Right atrium auricular region (tissue), 2 donors: ENCODE measurements at places on chromosomes 1 and 21. TPM values are rescaled to one million over a fixed set of nuclear protein-coding genes. Genes with fewer than 3 reads are reported as not detected.

DNA sequence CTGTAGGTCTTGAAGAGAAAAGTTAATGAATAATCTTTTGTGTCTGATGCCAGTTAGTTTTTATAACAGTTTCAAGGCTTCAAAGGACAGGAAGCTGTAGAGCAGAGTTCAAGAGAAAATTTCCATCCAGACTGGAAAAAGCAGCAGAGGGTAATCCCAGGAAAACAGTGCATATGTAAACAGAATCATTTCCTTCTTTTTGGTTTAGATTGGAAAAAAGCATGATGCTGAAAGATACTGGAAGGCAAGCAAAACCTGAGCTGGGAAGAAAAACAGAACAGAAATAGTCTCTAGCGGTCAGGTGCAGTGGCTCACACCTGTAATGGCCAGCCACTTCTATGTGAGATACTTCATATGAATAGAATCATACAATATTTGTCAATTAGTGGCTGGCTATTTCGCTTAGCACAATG is 71.9 kb downstream of the ZSWIM5 start:
- no peak overlapping the region for H3K27ac ChIP-seq
- H3K36me3 ChIP-seq: no peaks in the 10 kb centered on the region
- H3K27me3 ChIP-seq: no peaks in the 10 kb centered on the region
- H3K4me1 ChIP-seq: no peaks in the 10 kb centered on the region
- no peak overlapping the region for H3K4me3 ChIP-seq
- DNase-seq: no peak

DNA sequence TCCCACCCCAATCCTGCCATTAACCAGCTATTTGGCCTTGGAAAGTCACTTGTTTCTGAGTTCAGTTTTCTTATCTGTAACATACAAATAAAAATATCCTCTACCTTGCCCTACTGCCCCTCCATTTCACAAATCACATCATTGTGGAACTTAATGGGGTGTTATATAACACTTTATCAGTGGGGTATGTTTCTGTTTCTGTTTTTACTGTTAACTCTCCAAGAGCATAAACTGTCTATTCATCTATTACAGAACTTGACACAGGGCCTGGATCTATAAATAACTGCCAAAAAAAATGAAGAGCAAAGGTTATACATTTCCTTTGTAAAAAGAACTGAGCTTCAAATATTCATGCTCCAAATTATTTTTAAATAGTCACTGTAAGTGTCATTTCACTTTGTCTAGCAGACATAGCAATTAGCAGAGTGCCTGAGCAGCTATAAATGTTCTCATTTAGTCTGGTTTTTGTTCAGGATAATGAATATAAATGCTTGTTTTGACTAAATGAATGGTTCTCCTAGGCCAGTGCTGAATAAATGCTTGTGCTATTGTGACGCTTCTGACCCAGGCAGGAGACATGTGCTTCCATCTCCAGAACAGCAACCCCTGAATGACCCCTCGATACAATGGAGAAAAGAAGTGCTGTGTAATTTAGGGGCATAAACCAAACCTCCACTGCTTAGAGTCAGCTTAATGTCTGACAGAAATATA is 7.4 kb downstream of the PIGM start:
- DNase-seq: no peak
- H3K27me3 ChIP-seq: no peaks in the 10 kb centered on the region
- no peaks in the 10 kb centered on the region for H3K4me1 ChIP-seq

- H3K4me1 ChIP-seq: peaks cover 46% of the 10 kb centered on the region
- H3K4me3 ChIP-seq: no peak overlapping the region
- H3K27me3 ChIP-seq: no peaks in the 10 kb centered on the region
- no peak for DNase-seq
Observed at GRCh38 chr1:28510273-28510969, 4.6 kb downstream of the RCC1 start.

MAP3K7CL gene
- total RNA-seq: 1.7 TPM

GRCh38 chr1:109687641-109688499 is at the start of gene GSTM1:
TSS of gene GSTM1 (plus strand) at chr1:109687817. CDS start at chr1:109687874, 57 bp downstream.
- H3K4me3 ChIP-seq: peak within 1 kb of the TSS; percentile 45
- DNase-seq: peak; percentile 69
- no peaks in the 10 kb centered on the region for H3K36me3 ChIP-seq
- no peak within 1 kb of the TSS for H3K27ac ChIP-seq
- no peaks in the 10 kb centered on the region for H3K4me1 ChIP-seq

GRCh38 chr1:246987083-246987690 is 20.7 kb downstream of the ZNF695 start:
- no peaks in the 10 kb centered on the region for H3K27me3 ChIP-seq
- no peak for DNase-seq
- no peaks in the 10 kb centered on the region for H3K36me3 ChIP-seq
- H3K27ac ChIP-seq: no peak overlapping the region
- no peak overlapping the region for H3K4me3 ChIP-seq

TSPEAR gene
- total RNA-seq: not detected

GRCh38 chr1:36178471-36179219 is 22.7 kb downstream of the MAP7D1 start:
- H3K27ac ChIP-seq: peak overlapping the region; percentile 88
- H3K4me3 ChIP-seq: no peak overlapping the region
- no peaks in the 10 kb centered on the region for H3K27me3 ChIP-seq
- H3K4me1 ChIP-seq: peaks cover 66% of the 10 kb centered on the region
- no peak for DNase-seq
- H3K36me3 ChIP-seq: peaks cover 77% of the 10 kb centered on the region

- no peaks in the 10 kb centered on the region for H3K4me1 ChIP-seq
Observed at GRCh38 chr1:788835-789234, 102.4 kb upstream of the OR4F16 start.

DNA sequence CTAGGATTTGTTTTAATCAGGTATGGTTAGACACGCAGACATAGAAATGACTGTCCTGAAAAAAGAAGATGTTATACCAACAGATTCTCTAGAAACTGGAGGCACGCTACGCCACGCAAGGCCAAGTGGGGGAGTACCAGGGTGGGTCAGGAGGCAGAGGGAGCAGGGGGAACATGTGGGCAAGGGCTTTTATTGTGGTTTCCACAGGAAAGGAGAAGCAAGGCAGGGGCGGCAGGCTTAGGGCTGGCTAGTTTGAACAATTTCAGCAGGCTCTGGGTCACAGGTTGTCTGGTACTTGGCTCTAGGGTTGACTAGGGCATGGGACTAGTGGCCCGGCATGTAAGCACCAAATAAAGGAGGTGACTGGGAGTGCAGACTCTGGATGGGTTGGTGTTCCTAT is 7.2 kb downstream of the MTARC2 start:
- peaks cover 33% of the 10 kb centered on the region for H3K36me3 ChIP-seq
- no peaks in the 10 kb centered on the region for H3K4me1 ChIP-seq
- no peak overlapping the region for H3K4me3 ChIP-seq

GRCh38 chr1:74161497-74161896 is 36.5 kb downstream of the LRRIQ3 start:
- no peak overlapping the region for H3K27ac ChIP-seq
- H3K36me3 ChIP-seq: no peaks in the 10 kb centered on the region
- H3K4me3 ChIP-seq: no peak overlapping the region
- no peaks in the 10 kb centered on the region for H3K4me1 ChIP-seq
- no peaks in the 10 kb centered on the region for H3K27me3 ChIP-seq
- no peak for DNase-seq

RIIAD1 gene
- total RNA-seq: not detected

- H3K27me3 ChIP-seq: no peaks in the 10 kb centered on the region
- no peak for DNase-seq
- H3K36me3 ChIP-seq: no peaks in the 10 kb centered on the region
- no peak overlapping the region for H3K27ac ChIP-seq
- no peak overlapping the region for H3K4me3 ChIP-seq
Observed at GRCh38 chr1:65233782-65234181, 75.6 kb upstream of the DNAJC6 start.

GRCh38 chr1:171627020-171627419 is 5.0 kb downstream of the MYOCOS start:
- H3K27me3 ChIP-seq: no peaks in the 10 kb centered on the region
- H3K27ac ChIP-seq: no peak overlapping the region
- H3K4me3 ChIP-seq: no peak overlapping the region
- H3K36me3 ChIP-seq: no peaks in the 10 kb centered on the region

NBPF6 gene
- total RNA-seq: not detected

DNA sequence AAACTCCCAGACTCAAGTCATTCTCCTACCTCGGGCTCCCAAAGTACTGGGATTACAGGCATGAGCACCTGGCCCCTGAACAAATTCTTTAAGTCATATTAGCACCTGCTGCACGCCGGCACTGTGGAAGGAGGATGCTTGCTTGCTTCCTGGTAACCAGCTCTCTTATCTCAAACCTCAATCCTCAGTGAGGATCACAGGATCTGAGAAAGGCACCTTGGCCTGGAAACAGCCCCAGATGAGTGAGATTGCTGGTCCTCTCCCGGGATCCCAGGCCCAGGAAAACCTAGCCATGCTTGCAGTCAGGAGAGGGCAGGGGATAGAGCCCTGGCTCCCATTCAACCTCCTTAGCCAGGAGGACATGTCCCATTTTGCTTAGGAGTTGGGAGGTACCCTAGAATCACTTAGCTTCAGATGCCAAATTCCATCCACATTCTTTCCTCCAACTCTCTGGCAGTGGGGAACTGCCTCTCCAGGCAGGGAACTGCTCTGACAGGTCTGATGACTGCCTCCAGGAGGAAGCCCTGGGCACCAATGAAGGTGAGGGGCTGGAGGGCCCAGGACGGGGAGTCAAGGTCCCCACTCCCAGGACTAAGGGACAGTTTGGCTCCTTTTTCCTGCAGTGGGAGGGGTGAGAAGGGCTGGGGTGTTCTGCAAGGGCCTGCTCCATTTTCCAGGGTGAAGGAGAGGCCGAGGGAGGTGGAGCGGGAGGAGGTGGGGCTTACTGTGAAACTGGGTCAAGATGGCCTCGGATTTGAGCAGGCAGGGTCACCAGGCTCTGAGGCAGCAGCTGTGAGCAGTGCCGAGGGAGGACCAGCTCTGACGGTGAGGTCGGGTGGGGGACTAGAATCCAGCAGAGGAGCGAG is 9.5 kb downstream of the GPR37L1 start:
- H3K4me3 ChIP-seq: no peak overlapping the region
- peak overlapping the region; percentile 75 for H3K27ac ChIP-seq

- no peak overlapping the region for H3K4me3 ChIP-seq
- H3K36me3 ChIP-seq: no peaks in the 10 kb centered on the region
- no peak overlapping the region for H3K27ac ChIP-seq
- H3K4me1 ChIP-seq: peaks cover 12% of the 10 kb centered on the region
- no peaks in the 10 kb centered on the region for H3K27me3 ChIP-seq
Observed at GRCh38 chr1:46747683-46748288, 28.9 kb upstream of the EFCAB14 start.

- no peaks in the 10 kb centered on the region for H3K36me3 ChIP-seq
- no peak overlapping the region for H3K27ac ChIP-seq
- DNase-seq: no peak
- H3K27me3 ChIP-seq: no peaks in the 10 kb centered on the region
- no peak overlapping the region for H3K4me3 ChIP-seq
Observed at GRCh38 chr1:248691567-248692155, 10.9 kb downstream of the OR14I1 start.

DNA sequence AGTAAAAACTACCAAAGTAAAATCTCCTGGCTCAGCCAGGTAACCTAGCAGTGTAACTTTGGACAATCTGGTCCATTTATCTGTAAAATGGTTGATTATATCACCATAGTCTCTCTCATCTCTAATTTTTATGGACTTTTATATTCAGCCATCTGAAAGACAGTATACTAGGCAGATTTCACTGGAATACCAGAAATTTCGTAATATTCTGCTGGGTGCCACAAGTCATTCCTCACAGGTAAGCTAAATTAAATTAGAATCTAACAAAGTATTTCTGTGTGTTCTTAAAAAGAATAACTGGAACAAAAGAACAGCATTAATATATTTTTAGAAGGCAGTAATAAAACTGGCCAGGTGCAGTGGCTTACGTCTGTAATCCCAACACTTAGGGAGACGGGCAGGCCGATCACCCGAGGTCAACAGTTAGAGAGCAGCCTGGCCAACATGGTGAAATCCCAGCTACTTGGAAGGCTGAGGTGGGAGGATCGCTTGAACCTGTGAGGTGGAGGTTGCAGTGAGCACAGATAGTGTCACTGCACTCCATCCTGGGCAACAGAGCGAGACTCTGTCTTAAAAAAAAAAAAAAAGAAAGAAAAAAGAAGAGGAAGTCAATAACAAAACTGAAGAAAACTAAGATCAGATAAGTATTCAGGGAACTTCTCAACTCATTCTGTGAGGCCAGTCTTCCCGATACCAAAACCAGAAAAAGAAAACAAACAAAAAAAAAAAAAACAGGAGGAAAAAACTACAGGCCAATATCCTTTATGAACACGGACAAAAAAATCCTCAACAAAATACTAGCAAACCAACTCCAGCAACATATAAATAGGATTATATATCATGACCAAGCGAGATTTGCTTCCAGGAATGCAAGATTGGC is 35.9 kb downstream of the PIK3R3 start:
- peaks cover 6% of the 10 kb centered on the region for H3K4me1 ChIP-seq
- DNase-seq: no peak
- no peak overlapping the region for H3K27ac ChIP-seq

MEX3A gene
- 0.47 TPM for total RNA-seq

GRCh38 chr1:41365772-41366454 is 4.7 kb downstream of the FOXO6 start:
- DNase-seq: no peak
- H3K27me3 ChIP-seq: no peaks in the 10 kb centered on the region
- H3K36me3 ChIP-seq: no peaks in the 10 kb centered on the region
- peak overlapping the region; percentile 79 for H3K27ac ChIP-seq
- no peaks in the 10 kb centered on the region for H3K4me1 ChIP-seq

DNA sequence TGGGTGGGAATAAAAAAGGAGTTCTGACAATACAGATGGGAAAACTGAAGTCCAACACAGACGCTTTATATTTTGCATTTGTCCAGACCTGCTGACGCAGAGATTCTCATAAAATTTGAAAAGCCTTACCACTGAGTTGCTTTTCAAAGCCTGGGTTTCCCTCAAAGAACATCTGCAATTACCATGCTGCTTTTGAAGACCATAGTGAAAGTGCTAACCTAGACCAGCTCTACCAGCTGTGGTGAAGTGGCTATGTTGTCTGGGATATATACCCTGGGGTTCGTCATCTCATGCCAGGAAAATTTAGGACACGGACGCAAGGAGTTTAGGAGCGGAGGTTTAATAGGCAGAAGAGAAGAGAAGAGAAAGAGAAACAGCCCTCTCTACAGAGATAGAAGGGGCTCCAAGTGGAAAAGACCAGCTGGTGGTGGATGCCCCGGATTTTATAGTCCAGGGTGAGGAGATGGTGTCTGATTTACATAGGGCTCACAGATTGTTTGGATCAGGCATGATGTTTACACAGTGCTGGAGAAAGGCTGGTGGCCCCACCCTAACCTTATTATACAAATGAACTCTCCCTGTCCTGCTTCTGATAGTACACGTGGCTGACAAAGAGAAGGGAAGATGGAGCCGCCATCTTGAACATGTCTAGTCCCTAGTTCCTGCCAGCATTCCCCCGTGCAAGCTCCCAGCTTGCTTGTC is 73.8 kb downstream of the AK4 start:
- DNase-seq: no peak
- peaks cover 10% of the 10 kb centered on the region for H3K36me3 ChIP-seq
- no peaks in the 10 kb centered on the region for H3K4me1 ChIP-seq
- no peak overlapping the region for H3K4me3 ChIP-seq
- no peak overlapping the region for H3K27ac ChIP-seq

GRCh38 chr1:67601955-67602354 is 83.0 kb upstream of the GADD45A start:
- no peaks in the 10 kb centered on the region for H3K4me1 ChIP-seq
- no peak for DNase-seq
- no peaks in the 10 kb centered on the region for H3K36me3 ChIP-seq
- no peak overlapping the region for H3K4me3 ChIP-seq

GRCh38 chr1:206537141-206537540 is 29.8 kb downstream of the RASSF5 start:
- no peak overlapping the region for H3K4me3 ChIP-seq
- peaks cover 13% of the 10 kb centered on the region for H3K4me1 ChIP-seq
- H3K27ac ChIP-seq: no peak overlapping the region
- no peak for DNase-seq
- H3K27me3 ChIP-seq: no peaks in the 10 kb centered on the region
- no peaks in the 10 kb centered on the region for H3K36me3 ChIP-seq

EXTL1 gene
- total RNA-seq: 1.4 TPM

RPE65 gene
- not detected for total RNA-seq
